ENCODE measurements at places on chromosomes 2 and 18. TPM values are rescaled to one million over a fixed set of nuclear protein-coding genes. Genes with fewer than 3 reads are reported as not detected.

DNA sequence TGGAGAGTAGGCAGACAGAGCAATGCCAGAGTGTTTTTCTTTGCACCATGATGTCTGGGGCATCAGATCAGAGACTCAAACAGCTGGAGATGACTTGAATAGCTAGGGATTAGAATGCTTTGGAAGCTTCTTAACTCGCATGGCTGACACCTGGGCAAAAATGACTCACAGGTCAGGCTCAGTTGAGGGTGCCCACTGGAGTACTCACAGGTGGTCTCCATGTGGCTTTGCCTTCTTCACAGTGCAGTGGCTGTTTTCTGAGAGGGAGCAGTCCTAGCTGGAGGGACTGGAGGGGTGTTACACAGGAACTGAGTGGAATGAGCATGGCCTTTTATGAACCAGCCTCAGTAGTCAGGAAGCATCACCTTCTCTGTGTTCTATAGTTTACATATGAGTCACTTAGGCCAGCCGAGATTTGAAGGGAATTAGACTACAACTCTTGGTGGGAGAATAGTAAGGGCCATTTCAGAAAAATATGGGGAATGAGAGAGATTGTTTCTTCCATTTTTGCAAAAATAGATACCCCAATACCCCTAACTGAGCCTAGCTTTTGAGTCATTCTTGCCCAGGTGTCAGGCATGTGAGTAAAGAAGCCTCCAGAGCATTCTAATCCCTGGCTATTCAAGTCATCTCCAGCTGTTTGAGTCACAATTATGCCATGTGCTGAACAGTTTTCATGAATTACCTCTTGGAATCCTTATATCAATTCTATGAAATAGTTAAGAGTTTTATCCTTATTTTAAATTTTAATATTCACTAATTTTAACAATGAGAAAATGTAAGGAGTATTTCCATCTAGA is 7.1 kb upstream of the PPP1R1C start:
- H3K27ac ChIP-seq = no peak overlapping the region
- no peaks in the 10 kb centered on the region for H3K27me3 ChIP-seq
- H3K36me3 ChIP-seq = no peaks in the 10 kb centered on the region
- no peaks in the 10 kb centered on the region for H3K4me1 ChIP-seq

DNA sequence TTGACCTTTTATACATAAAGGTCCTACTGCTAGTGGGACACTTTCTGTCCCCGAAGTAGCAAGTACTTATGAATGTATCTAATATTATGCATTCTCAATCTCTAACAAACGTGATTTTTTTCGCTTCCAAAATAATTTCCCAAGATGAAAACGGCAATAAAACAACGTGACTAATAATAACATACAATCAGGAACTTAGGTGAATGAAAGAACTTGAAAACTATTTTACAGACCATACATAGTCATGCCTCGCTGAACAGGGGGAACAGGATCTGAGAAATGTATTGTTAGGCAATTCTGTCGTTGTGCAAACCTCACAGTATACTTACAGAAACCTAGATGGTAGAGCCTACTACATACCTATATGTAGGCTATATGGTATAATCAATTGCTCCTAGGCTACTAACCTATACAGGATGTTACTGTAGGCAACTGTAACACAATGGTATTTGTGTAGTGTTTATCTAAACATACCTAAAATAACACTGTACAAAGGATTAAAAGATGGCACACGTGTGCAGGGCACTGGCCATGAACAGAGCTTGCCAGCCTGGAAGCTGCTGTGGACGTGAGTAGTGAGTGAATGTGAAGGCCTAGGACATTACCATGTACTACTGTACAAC is 2.5 kb downstream of the RTN4 start:
- peak overlapping the region; percentile 96 for H3K4me3 ChIP-seq
- H3K27ac ChIP-seq = peak overlapping the region; percentile 100
- DNase-seq = no peak
- H3K27me3 ChIP-seq = no peaks in the 10 kb centered on the region
- H3K4me1 ChIP-seq = no peaks in the 10 kb centered on the region

DNA sequence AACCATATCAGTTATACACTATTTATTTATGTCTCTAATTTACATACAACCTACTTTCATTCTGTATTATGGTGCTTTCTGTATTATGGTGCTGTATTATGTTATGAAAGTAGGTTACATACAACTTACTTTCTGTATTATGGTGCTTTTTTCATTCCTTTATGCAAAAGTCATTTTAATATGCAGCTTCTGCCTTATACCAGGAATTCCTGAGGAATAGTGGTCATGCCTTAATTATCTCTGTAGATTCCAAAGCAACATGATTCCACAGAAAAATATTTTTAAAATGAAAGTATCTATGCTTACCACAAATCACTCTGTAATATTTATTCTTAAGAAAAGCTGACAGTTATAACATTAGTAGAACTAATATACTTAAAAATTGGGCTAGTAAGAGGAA is 922.0 kb upstream of the NRXN1 start:
- H3K27me3 ChIP-seq = no peaks in the 10 kb centered on the region
- H3K4me3 ChIP-seq = no peak overlapping the region
- no peaks in the 10 kb centered on the region for H3K4me1 ChIP-seq
- H3K27ac ChIP-seq = no peak overlapping the region
- DNase-seq = no peak
- no peaks in the 10 kb centered on the region for H3K36me3 ChIP-seq

Gene CNGA3
- total RNA-seq = 4.3 TPM

Gene L3MBTL4
- 5.1 TPM for total RNA-seq

Gene SNED1
- total RNA-seq = 15.0 TPM

Measured in sigmoid colon (tissue), 7 donors.